ENCODE measurements at places on chromosomes 3 and 15.

- no peak for DNase-seq
Observed at GRCh38 chr15:75729326-75730069, 16.9 kb upstream of the CSPG4 start.

DNA sequence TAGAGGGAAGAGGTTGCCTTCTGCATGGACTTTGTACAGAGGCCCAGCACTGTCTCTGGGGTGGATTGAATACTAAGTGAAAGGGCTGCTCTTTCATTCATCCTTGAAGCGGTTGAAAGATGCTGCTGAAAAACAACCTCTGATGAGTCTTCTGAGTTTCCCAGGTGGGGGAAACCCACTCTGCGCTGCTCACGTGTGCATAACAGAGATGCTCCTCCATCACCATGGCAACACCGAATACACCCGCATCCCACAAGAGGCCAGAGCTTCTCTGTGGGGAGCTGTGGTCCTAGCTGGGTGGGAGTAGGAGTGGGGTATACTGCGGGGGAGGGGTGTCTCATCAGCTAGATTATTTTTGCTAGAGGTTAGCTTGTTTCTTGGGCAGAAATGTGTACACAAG is 6.1 kb upstream of the SYN2 start:
- no peak for DNase-seq

GRCh38 chr3:78143000-78143399 is 1103.1 kb downstream of the ROBO2 start:
- no peak for DNase-seq

DNA sequence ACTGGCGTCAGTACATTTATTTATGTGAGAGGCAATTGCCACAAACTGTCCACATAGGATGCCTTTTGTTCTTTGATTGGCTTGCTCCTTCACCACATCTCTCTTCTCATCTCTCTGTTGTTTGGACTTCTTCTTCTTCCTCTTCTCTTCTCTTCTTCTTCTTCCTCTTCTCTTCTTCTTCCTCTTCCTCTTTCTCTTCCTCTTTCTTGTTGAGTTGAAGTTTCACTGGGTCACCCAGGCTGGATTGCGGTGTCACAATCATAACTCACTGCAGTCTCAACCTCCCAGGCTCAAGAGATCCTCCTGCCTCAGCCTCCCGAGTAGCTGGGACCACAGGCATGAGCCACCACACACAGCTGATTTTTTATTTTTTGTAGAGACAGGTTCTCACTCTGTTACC is 67.7 kb upstream of the GSK3B start:
- no peak for DNase-seq

GRCh38 chr15:27550635-27551034 is 548.5 kb downstream of the OCA2 start:
- no peak for DNase-seq

- DNase-seq: no peak
Observed at GRCh38 chr15:45181491-45182285, 6.1 kb downstream of the SHF start.

GRCh38 chr3:153853163-153853562 is 268.0 kb upstream of the ARHGEF26 start:
- no peak for DNase-seq

DNA sequence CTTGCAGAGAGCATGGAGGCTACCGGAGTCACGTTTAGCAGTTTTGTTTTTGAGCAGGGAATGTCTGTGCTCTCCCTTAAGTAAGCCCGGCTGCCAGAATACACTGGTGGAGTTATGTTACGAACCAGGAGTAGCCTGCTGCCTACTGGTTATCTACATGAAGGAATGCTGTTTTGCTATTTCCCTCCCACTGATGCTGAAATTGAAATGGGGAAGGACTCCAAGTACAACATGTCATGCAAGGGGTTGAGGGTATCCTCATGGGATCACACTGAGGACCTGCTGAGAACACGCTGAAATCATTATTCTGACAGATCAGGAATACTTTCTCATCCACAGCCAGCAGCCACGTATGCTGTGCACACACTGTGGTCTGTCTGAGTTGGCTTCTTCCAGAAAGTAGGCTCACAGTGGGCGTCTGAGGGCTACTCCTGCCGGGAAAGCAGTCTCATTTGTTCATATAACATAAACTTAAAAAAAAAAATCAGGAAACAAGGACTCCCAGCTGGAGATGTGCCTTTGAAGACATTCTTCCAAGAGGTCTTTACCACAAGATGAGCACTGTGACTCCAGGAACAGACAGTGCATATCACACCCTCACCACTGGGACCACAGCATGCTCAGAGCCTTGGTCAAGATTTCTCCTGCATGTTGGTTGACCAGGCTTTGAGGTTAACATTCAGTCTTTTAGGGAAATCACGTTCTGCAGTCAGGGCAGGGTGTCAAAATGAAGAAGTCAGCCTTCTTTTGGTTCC is 300.4 kb upstream of the RASGRP1 start:
- DNase-seq: no peak

- DNase-seq: no peak
Observed at GRCh38 chr3:69890691-69891090, 108.8 kb upstream of the SAMMSON start.

DNA sequence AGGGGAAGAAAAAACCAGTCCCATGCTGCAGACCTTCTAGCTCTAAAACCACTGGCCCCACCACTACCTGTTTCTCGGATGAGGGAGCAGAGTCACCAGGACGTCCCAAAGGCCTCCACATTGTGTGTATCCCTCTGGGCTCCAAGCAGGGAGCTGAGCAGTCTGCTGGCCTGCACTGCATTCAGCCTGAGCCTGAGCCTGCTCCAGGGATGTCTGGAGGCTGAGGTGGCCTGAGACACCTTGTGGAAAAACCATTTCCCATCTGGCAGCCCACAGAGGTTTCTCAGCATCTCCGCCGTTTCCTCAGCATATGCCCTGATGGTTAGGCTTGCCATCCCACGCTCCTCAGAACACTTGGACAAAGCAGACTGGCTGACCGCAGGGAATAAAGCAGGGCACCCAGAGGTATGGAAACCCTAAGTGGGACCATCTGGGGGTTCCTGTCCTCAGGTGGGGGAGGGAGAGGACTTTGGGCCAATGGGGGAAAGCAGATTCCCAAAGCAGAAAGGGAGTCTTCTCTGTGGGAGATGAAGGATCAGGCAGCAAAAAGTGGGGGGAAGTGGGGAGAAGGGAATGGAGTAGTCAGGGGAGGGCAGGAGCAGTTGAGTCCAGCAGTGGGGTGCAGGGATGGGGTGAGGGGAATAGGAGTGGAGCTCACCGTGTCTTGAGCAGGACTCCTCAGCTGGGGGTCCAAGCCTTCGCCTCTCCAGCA is at the start of gene CILP:
Gene CILP (minus strand): TSS at position 704 of the 712 bp plus-strand sequence. CDS start 1,718 bp downstream, outside the sequence.
- DNase-seq: no peak

- DNase-seq: no peak
Observed at GRCh38 chr15:73996267-73996666, 1.8 kb downstream of the PML start.

GRCh38 chr3:143914257-143914656 is 57.4 kb upstream of the DIPK2A start:
- DNase-seq: no peak

DNA sequence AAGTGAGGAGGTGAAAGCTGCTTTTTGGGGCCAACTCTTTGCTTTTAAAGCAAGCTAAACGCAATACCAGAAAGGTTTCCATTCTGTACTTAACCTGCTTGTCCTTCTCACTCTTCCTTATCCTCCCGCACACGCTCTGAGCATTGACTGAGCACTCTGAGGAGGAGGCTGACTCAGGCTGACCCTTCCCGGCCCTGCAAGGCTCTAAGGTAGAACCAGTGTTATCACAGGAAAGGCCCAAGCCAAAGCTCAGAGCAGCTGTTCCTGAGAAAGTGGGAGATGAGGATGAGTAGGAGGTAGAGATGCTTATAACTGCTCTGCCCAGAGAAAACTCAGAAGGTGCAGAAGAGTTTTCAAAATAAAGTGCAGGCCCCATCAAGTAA is 2.3 kb downstream of the B3GNT5 start:
- DNase-seq: no peak

- DNase-seq: no peak
Observed at GRCh38 chr3:87182023-87182422, 45.1 kb upstream of the CHMP2B start.

DNA sequence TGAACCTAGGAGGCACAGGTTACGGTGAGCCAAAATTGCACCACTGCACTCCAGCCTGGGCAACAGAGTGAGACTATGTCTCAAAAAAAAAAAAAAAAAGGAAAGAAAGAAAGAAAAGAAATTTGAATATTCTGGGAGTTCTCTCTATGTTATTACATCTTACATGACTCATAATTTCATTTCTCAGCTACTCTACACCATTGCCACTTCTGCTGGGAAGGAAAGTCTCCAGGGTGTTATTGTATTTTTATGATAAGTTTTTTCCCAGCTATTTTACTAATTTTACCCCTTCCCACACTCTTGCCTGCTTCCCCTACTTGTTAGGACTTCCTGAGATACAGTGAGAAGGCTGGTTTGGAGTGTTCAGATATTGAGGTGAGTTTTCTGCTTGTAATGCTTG is 69.7 kb upstream of the UMPS start:
- DNase-seq: no peak

DNA sequence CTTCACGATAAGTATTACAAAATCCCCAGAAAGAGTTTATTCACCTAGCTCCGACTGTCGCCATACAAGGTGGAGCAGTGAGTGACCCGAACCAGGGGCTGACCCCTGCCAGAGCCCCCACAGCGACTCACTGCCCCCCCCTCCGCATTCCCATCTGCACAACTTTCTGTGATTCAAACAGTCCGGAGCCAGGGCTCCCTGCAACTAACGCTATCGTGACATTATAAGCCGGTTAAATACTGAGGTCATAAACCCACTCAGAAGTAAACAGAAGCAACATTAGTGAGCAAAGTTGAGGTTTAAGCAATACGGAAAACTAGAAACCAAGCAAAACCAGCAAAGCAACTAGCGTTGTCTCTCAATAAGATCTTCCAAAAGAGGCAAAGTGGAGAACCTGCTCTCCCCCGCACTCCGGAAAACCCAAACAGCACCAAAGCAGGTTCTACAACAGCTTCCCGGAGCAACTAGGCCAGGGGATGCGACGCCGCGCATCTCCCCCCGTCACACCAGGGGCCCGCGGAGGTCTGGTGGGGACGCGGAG is 642 bp downstream of the SCAP start:
- DNase-seq: no peak

DNA sequence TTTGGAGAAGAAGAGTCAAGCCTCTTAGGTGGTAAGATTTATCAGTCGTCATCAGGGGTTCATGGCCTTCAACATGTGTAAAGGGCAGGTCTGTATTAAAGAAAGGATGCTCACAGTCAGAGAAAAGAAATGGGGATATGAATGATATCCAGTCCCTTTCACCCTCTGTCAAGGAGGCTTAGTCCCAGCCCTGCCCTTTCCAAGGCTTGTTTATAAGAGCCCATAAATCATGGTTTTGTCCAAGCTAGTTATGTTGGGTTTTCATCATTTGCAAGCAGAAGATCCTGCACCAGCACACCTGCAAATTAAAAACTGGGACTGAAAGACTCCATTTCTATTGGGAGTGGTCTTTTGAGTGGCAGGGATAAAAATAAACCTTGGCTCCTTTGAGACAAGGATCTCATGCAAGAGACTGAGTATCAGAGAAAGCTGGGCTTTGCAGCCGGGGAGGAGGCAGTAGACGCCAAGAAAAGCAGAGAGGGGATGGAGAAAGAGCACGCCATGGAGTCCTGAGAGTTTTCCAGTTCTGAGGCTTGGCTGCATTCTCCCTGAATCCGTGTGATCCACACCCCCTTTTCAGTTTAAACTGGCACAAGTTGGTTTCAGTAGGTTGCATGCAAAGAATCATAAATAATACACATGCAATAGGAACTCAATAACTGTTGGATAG is 12.6 kb upstream of the PDIA5 start:
- no peak for DNase-seq

DNA sequence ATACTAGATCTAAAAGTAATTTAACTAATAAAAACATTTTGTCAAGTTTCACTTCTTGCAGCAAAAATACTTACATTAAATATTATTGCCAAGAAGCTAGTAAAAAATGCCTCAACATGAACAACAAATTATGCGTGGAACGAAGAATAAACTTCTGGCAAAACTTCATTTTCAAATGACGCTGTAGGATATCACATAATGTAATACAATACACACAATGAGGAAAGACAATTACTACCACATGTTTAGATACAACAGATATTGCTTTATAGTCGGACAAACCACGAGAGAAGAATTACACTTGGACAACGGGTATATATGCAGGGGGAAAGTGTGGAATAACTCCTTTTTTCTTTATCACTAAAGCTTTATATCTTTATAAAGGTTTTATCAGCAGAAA is 21.6 kb downstream of the P3H2 start:
- no peak for DNase-seq

DNA sequence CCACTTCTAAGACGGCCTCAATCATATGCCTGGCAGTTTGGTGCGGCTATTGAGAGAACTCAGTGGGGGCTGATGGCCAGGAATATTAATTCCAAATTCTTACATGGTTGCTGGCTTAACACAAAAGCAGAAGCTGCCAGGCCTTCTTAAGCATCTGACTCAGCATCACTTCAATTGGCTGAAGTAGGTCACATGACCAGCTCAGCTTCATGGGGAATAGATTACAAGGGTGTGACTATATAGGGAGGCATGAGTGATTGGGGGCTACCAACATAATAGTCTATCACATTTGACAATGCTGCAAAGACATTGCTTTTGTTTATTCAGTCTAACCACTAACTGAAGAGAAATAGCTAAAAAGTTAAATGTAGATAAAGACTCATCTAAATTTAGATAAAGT is 101.6 kb upstream of the ANKRD28 start:
- DNase-seq: no peak

DNA sequence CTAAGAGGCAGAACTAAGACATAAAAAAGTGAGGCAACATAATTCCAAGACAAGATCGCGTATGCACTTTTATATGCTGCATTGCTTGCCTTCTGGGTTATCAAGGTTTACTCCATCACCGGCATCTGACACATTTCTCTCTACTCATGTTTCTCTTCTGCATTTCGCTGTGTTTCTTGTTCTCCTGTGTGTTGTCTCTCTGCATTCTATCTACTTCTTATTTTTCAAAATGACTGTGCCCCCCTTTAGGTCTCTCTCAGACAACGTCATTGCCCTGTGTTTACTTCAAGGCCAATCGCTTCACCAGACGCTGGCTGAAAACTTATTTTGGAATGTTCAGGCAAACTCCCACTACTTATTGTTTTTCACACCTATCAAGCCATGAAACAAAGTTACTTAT is 280.4 kb downstream of the KCNH8 start:
- DNase-seq: no peak

GRCh38 chr3:78402720-78403119 is 1362.8 kb downstream of the ROBO2 start:
- no peak for DNase-seq

- DNase-seq: no peak
Observed at GRCh38 chr15:63819645-63820044, 14.1 kb downstream of the HERC1 start.

Measured in activated T-cell treated with anti-CD3 and anti-CD28 coated beads, Interleukin-2, amount 50 U/mL, for 24 hours (primary cell).